ENCODE measurements at places on chromosomes 6 and 20.

GRCh38 chr20:24448170-24448569, 21.3 kb upstream of the SYNDIG1 start:
- DNase-seq, result no peak

GRCh38 chr6:144582939-144583613, 297.9 kb downstream of the UTRN start:
- DNase-seq, result peak; percentile 15

- DNase-seq, result no peak
Observed at GRCh38 chr6:37441651-37442050, 8.6 kb downstream of the CMTR1 start.

GRCh38 chr6:1400126-1400850, 10.9 kb downstream of the FOXF2 start:
- no peak for DNase-seq

DNA sequence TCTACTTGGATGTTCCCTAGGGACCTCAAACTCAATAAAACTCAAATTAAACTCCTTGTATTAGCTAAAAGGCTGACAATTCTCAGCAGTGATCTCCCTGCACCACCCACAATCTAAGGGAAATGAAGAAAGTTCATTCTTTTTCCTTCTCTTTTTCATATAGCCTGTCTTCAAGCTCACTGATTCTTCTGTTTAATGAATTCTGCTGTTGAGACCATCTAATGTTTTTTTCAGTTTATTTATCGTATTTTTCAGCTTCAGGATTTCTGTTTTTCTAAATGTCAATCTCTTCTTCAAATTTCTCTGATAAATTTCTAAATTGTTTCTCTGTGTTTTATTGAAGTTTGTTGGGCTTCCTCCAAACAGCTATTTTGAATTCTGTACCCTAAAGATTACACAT, 19.8 kb downstream of the CRISP2 start:
- no peak for DNase-seq

GRCh38 chr6:81562169-81562568, 190.3 kb downstream of the TENT5A start:
- no peak for DNase-seq

DNA sequence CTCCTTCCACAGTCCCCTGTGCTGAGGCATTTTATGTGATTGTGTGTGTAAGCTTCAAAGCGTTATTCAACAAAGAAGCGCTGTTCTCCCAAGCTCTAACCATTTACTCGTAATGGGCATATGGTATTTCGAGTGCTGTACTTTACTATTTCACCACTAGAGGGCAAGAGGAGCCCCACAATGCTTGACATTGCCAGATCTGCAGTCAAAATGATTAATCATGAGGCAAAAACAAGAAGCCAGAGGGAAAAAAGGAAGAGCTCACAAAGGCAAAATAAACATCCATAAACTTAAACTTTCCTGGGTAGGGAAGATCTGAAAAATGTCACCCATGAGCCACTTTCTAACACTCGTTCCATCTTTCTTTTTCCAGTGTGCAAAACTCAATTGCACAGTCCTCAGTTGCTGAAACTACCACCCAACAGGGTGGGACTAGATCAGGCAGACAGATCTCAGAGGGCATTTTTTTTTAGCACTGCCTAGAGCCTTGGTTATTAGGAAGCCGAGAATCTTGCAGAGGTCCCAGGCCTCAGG, 215.0 kb upstream of the PLCB4 start:
- DNase-seq, result peak; percentile 77

GRCh38 chr6:150448221-150448620, 79.4 kb downstream of the IYD start:
- DNase-seq, result no peak

DNA sequence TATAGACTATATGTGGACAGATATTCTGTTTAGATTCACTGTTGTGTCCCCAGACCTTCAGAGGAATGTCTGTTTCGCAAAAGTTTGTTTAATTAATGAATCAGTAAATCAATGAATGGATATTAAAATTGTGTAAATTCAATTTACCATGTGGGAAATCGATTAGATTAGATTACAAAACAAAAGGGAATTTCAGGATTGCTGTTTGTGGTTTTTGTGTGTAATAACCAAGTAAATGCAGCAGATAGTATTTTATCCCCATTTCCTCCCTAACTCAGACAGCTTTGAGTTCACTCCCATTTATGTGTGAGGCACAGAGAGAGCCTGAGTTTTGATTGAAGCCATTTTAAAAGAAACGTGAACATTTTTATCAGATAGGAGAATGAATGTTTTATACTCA, 214.8 kb downstream of the ADGB start:
- DNase-seq, result no peak

GRCh38 chr6:80454197-80454596, 347.7 kb downstream of the BCKDHB start:
- no peak for DNase-seq

DNA sequence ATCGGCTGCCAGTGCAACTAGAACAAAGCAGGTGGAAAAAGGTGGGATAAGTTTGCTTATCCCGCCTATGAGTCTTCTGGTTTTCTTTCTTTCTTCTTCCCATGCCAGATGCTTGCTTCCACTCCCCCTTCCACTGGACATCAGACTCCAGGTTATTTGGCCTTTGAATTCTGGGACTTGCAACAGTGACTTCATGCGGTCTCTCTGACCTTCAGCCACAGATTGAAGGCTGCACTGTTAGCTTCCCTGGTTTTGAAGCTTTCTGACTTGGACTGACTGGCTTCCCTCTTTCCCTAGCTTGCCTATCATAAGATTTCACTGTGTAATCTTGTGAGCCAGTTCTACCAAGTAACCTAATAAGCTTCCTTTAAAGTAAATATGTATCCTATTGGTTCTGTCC, 878.4 kb upstream of the GJE1 start:
- DNase-seq, result no peak

- no peak for DNase-seq
Observed at GRCh38 chr20:49377326-49377725, 99.5 kb upstream of the ZNFX1 start.

GRCh38 chr20:35479798-35480197, 24.4 kb downstream of the CEP250 start:
- DNase-seq, result no peak

DNA sequence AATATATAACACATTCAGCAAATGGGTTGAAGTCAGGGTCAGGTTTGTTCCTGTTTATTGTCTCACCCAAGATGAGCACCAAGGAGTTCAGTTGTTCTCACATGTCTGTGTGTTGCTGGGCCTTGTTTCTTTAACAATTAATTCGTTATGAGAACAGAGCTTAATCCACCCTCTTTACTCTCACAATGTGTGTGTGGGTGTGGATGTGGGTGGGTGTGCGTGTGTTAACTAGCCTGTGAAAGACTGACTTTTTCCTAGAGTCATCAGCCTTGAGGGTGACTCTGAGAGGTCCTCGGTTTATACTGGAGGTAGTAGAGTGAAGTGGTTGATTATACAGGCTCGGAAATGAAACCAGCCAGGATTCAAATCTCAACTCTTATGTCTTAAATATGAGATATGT, 672.1 kb downstream of the MAFB start:
- DNase-seq, result no peak

GRCh38 chr20:11995805-11996567, 78.3 kb downstream of the BTBD3 start:
- DNase-seq, result no peak

DNA sequence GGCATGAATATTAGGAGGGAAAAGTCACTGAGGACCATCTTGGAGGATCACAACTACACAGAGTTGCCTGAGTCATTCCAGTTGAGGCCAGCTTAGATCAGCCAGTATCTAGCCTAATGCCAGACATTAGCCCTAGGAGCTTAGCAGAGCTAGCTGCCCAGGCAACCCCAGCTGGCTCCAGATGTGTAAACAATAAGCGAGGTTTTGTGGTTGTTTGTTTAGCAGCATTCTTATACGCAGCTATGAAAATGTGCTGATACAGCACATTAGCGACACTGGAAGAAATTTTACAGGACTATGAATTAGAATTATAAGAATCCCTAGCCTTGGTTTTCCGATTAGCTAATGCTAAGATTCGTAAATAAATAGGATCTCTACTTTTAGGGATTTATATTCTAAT, 59.3 kb downstream of the BTBD3 start:
- no peak for DNase-seq

DNA sequence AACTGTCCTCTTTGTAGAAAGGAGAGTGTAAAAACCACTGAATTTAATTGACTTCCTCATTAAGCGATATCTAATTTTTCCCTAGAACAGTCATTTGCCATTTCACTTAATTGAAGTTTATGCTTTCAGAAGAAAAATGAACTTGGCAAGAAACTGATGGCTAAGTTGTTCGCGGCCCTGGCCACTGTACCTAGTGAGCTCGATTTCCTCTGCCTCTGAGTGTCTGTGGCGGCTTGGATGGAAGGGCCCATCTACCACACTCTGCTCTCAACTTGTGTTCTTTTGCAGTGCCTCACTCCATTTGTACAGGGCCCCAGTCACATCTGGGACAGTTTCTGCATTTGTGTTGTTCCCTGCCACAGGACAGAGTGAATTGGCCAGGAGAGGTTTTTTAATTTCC, 102.9 kb downstream of the BCAS1 start:
- no peak for DNase-seq

DNA sequence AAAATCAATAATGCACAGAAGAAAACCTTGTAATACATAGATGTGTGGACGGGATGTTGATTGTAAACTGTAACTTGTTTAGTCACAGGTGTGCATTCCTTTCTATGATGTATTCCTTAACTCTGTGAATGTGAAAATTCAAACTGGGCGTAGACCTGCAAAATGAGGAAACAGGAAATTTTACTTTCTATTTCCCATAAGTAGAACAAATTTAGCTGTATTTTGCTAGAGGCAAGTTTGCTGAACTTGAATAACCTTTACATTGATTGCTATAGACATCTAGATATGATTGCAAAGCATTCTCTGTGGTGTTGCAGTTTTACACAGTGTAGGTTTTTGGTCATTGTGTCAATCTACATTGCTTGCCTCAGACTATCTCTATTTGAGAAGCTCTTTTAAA, 368.4 kb upstream of the MAN1A1 start:
- DNase-seq, result no peak

- DNase-seq, result no peak
Observed at GRCh38 chr20:43243672-43244269, 54.1 kb upstream of the PTPRT start.

DNA sequence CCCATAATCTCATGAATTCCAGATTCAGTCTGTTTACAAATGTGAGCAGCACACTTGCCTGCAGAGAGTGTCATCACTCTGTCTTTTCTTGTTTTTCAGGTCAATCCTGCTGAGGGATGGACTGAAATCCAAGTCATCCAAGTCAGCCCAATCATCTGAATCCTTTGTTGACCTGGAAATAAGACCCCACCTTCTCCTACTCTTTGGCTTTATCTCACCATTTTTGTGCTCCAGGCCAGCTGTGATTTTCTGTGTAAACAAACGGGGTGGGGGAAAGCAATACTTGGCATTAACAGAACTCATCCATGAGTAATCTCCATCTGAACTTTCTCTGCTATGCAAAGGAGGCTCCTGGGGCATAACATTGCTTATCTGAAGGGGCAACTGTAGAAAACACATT, 16.9 kb upstream of the GSTA4 start:
- DNase-seq, result no peak

GRCh38 chr6:48318670-48319069, 207.7 kb upstream of the PTCHD4 start:
- no peak for DNase-seq

DNA sequence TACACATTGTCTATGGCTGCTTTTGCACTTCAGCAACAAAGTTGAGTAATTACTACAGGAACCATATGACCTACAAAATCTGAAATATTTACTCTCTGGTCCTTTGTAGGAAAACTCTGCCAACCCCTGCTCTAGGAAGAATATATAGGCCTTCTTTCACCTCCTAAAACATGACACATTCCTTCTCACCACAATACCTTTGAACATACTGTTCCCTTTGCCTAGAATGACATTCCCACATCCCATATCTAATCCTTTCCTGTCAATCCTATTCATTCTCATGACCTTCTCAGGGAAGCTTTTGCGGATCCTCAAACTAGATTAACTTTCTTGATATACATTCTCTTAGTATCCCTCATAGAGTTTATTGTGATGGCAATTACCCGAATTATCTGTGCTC, 18.0 kb upstream of the NCOA6 start:
- no peak for DNase-seq

GRCh38 chr6:107082045-107082444, 33.3 kb downstream of the BEND3 start:
- no peak for DNase-seq

GRCh38 chr6:81865712-81866111, 113.2 kb upstream of the TENT5A start:
- DNase-seq, result no peak

DNA sequence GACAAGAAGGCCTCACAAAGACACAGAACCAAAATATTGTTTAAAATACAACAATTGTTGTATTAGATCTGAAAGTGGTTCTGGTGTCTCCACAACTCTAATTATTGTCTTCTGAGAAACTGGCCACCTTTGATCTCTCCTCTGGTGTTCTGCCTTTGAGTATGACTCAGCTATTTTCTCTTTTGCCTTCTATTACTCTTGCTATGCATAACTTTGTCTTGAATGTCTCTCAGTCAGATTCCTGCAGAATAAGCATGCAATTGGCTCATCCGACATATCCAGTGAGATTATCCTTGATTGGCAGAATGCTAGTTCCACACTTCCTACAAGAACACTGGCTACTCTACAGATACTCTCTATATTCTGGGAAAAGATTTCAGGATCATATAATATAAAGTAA, 14.3 kb upstream of the EPM2A start:
- no peak for DNase-seq

DNA sequence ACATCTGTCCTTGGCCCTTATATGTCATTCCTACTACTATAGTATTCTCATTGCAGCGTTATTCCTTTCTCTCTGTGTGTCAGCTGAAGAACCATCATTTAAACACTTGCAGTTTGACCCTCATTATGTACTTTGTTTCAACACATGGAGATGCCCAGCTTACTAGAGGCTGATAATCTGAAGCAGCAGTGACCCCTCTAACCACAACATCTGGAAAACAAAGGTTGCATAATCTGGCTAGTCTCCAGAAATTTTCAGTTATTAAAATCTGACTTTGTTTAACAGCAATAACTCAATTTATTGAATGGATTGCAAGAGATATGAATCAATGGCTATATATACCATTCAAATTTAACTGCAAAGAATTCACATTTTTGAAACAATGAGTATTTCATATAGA, 6.6 kb upstream of the PHIP start:
- no peak for DNase-seq

DNA sequence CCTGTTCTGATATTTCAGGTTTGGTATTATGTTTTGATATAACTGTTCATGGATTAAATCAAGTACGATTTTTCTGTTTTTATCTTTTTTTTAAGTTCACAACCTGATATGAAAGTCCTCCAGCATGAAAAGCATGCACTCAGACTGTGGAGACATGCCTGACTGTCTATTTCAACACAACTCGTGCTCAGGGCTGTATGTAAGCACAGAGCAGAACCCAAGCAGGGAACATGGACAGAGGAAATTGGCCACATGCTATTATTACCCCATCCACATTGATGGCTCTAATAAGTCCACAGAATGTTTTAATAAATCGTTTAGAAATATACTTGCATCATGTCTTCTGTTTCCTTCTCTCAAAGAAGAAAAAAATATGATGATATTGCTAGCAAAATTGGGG, 730.4 kb downstream of the C6orf118 start:
- DNase-seq, result no peak

Measured in right renal cortex interstitium (tissue), 3 donors.